ENCODE measurements at places on chromosomes 13 and 19.

GRCh38 chr13:93745884-93746283 is 519.3 kb downstream of the GPC6 start:
- no peak for DNase-seq

GRCh38 chr19:35427187-35427586 is 20.9 kb upstream of the FFAR2 start:
- DNase-seq, result no peak

- DNase-seq, result no peak
These were observed 120.7 kb upstream of the OBI1 start for GRCh38 chr13:78779608-78780007.

- DNase-seq, result no peak
These were observed 30.0 kb downstream of the TSC22D1 start for GRCh38 chr13:44546164-44546563.

DNA sequence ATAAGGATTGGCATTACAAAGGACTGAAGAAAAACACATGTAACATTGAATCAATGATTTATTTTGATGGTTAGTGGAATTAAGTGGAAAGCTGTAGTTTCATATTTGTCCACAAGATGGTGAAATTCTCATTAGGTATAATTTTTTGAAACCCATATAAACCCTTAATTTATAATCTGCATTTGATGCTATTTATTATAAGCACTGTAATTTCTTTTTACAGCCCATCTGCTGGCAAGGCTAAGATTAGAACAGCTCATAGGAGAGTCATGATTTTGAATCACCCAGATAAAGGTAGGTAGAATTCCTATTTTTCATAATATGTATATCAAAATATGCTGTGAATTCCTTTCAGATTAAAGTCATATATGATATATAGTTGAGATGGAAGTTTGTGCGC is 62.2 kb downstream of the DNAJC15 start:
- no peak for DNase-seq

DNA sequence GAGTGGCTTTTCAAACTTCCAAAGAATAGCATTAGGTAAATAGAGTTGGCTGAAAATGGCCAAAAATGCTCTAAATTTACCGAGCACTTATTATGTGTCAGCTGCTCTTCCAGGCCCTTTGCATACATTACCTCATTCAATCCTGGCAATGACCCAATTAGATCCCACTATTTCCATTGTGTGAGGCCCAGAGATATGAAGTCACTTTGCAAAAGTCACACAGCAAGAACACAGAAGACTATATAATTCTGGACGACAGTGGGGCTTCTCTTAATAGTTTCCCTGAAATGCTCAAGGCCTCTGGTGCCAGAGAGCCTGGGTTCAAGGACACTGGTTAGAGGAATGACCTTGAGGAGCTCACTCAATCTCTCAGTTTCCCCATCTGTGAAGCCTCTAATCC is 146.8 kb downstream of the IER2 start:
- no peak for DNase-seq

DNA sequence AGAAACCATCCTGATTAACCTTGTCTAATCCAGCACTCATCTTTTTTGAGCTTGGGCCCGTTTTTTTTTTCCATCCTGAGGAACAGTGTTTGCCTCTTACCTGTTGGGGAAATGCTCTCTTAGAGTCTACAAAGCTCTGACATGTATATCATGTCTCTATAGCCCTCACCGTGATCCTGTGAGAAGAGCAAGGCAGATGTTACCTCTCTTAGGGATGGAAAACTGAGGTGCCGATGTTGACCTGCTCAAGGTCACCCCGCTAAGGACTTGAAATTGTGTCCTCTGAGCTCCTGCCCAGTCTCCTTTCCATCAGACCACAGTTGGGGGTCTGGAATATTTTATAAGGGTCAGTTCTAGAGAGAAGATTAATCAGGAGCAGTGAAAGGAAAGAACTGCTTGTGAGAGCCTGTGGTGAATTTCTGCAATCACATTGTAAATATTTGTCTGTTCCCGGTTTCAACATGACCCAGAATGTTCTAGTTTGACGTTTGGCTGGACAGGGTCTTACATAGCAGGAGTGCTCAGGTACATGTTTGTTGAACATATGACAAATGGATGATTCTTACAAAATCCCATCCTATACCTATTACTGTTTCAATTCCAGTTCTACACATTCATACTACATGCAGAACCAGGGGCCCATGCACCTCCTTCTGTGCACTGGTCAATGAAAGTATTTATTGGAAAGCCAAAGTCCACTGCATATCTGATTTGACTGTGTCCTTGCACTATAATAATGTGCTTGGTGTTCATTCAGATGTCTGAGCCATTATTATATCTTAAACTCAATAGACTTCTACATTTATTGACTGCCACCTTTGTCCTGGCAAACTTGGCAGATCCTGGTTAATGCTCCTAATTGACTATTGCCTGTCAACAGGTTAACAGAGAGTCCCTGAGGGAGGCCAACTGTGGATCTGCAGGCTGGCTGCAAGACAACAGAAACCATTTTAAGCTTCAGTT is 12.1 kb downstream of the SLC25A15 start:
- DNase-seq, result no peak

GRCh38 chr19:1472231-1473084 is 6.6 kb downstream of the C19orf25 start:
- no peak for DNase-seq

GRCh38 chr19:42191855-42192254 is 25.6 kb downstream of the DEDD2 start:
- no peak for DNase-seq

- DNase-seq, result no peak
These were observed 156.4 kb downstream of the MYO16 start for GRCh38 chr13:108785844-108786243.

DNA sequence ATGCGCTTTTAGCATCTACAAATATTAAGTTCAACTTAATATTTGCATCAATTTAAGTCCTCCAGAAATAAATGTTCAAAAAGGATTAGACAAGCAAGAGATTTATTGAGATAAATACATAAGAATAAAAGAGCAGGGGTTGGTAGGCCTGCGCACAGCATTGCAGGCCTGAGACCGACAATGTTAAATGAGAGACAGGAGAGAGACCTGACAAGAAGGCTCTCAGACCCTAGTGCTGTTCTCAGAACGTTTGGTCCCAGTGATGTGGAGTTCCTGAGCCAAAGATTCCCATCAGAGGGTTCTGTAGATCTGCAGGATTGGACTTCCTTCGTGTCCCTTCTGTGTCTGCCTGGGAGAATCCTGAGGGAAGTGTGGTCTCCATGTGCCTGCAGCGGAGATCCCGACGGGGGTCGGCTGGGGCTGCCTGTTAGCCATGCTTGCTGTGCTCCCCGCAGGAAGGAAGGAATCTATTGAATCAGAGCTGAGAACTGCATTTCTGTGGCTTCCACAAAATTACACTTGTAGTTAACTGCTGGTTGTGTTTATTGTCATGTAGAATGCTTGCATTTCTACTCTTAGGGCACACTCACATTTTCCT is 369.9 kb upstream of the SLC10A2 start:
- peak; percentile 18 for DNase-seq

- DNase-seq, result peak; percentile 11
These were observed 166.4 kb downstream of the MYO16 start for GRCh38 chr13:108795841-108796240.

GRCh38 chr19:30785458-30786137 is 413.4 kb downstream of the ZNF536 start:
- DNase-seq, result peak; percentile 34

DNA sequence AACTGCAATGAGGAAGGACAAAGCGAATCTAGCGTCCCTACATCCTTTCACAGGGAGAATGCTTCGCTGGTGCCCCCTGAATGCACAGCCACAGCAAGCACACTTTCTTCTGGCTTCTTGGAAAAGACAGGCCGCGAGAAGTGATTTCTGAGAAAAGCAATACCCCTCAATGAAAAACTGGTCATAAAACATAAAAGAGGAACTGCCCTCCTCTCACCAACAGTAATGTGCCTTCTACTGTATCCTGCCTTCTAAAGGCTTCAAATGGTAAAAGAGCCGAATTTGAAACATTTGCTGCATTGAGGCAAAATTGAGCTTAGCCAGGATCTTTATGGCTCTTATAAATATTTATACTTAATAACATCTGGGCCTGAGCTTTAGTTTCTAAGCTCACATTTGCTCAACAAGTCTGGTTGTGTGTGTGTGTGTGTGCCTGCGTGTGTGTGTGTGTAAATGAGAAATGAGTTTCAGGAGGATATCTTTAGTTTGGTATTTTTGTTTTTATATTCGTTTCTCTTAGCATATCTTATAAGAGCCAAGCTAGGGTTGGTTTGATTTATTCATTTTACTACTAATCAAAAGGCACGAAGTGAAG is 246.1 kb upstream of the MAB21L1 start:
- no peak for DNase-seq

- peak; percentile 78 for DNase-seq
These were observed 3.4 kb downstream of the TPGS1 start for GRCh38 chr19:510606-511100.

- no peak for DNase-seq
These were observed 13.5 kb upstream of the SPATA13 start for GRCh38 chr13:24146961-24147569.

GRCh38 chr13:40651866-40652587 is 14.4 kb downstream of the FOXO1 start:
- DNase-seq, result no peak

- DNase-seq, result peak; percentile 46
These were observed 2.2 kb downstream of the S1PR2 start for GRCh38 chr19:10228920-10229319.

GRCh38 chr19:5341448-5341820 is 822 bp upstream of the PTPRS start:
- DNase-seq, result no peak

GRCh38 chr13:106186366-106187030 is 349.0 kb downstream of the EFNB2 start:
- DNase-seq, result no peak

DNA sequence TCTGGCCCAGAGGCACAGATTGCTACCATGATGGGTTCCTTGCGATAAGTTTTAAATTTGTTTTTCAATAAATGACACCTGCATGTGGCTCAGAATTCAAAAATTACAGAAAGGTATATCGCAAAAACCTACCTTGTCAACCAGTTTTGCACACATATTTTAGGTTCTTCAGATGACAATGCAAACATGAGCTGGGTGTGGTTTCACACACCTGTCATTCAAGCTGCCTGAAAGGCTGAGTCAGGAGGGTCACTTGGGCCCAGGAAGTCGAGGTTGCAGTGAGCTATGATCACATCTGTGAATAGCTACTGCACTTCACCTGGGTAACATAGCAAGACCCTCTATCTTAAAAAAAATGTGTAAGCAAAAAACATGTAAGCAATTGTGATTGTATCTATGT is 56.1 kb downstream of the DNM2 start:
- no peak for DNase-seq

- DNase-seq, result no peak
These were observed 6.9 kb upstream of the MEF2B start for GRCh38 chr19:19176950-19177349.

GRCh38 chr13:111519041-111519440 is 198.6 kb downstream of the TEX29 start:
- no peak for DNase-seq

DNA sequence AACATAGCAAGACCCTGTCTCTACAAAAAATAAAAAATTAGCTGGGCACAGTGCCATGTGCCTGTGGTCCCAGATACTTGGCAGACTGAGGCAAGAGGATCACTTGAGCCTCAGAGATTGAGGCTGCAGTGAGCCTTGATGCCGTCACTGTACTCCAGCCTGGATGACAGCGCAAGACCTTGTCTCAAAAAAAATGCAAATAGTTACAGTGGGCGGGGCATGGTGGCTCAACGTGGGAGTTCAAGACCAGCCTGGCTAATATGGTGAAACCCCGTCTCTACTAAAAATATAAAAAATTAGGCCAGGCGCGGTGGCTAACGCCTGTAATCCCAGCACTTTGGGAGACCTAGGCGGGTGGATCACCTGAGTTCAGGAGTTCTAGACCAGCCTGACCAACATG is 8.5 kb downstream of the PGLS start:
- no peak for DNase-seq

- no peak for DNase-seq
These were observed 14.7 kb downstream of the TMPRSS9 start for GRCh38 chr19:2374808-2375207.

DNA sequence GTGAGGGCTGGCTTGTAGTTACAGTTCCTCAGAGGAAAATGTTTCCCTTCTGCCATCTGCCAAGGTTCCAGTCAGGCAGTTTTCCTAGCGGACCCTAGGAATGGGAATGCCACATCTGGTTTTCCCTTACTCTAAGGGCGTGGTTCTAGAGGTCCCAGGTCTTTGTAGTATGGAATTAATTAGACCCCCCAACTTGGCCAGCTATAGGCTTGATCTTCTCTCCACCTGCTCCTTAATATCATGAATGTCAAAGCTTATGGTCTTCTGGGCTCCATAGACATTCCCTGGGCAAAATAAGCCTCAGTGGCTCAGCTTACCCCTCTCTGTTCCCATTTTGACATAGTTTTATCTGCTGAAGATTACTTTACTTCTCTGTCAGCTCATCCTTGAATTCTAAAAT is 70.0 kb downstream of the ZNF568 start:
- DNase-seq, result no peak

- no peak for DNase-seq
These were observed 56.6 kb downstream of the TBC1D4 start for GRCh38 chr13:75425216-75426009.

DNA sequence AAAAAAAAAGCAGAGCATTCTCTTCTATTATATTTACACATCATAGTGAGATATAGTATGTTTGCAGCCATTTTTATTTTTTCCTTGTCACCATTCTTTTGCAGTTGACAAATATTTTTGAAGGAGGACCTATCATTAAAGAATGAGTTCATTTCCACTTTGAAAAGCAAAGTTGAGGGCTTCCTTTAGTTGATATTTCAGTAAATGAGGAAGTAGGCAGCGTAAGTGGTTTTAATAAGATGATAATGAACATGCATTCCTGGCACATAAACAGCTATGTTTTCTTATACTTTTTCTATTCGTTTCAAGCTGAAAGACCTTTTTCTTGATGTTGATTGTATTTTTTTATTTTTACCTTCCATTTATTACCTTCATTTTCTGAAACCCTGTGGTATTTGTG is 66.2 kb downstream of the ZMYM2 start:
- DNase-seq, result no peak

- no peak for DNase-seq
These were observed 792.6 kb upstream of the SLITRK6 start for GRCh38 chr13:86591862-86592261.

DNA sequence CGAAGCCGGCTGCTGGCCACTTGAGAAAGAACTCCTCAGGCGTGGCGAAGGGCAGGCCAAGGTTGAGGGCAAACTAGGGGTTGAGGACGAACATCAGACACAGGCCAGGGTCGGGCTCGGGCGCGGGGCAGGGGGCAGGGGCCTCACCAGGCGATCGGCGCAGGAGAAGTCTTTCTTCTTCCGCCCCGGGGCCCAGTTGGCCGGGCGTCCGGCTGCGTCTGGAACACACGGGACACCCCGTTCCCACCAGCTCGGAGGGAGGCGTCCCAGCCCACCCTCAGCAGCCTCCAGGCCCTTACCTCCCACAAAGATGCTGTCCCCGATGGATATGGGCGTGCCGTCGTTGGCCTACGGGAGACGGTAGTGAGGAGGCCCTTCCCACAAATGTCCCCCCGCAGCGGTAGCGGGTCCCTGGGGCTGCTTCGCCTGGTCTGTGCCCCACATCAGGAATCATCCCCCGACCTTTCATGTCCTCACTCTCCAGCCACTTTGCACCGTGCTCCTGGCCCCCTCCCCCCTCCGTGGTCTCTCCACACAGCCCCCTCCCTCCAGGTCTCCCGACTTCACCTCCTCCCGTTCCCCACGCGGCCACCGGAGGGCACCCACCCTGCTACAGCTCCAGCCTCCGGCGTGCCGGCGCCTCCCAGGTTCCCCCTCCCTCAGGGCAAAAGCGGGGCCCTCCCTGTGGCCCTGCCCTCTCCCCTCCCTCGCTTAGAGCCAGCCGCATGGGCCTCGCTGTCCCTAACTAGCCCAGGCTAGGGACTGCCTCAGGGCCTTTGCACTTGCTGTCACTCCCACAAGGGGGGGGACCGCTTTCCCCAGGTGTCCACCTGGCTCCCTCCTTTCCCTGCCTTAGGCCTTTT is 4.8 kb downstream of the PNKP start:
- peak; percentile 79 for DNase-seq
